ENCODE measurements at places on chromosomes 6 and 20.

GRCh38 chr6:166638573-166638964 is 11.5 kb upstream of the RPS6KA2 start:
- no peak for DNase-seq

DNA sequence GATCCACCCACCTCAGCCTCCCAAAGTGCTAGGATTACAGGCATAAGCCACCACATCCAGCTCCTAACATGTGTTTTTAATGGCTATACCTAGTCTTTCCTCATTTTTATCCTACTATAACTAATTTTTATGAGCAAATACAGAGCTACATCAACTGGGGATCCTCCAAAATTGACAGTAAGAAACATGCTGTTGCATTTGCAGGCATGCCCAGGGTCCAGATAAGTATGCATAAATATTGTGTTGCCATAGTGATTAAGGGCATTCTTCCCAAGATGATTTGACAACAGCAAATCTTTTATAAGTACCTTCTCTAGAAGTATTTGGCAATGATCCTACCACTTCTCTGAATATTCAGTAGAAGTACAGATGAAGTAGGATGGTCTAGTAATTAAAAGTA is 41.9 kb upstream of the MOXD1 start:
- no peak for DNase-seq

GRCh38 chr6:53048431-53049195 is 16.6 kb upstream of the FBXO9 start:
- DNase-seq: no peak

DNA sequence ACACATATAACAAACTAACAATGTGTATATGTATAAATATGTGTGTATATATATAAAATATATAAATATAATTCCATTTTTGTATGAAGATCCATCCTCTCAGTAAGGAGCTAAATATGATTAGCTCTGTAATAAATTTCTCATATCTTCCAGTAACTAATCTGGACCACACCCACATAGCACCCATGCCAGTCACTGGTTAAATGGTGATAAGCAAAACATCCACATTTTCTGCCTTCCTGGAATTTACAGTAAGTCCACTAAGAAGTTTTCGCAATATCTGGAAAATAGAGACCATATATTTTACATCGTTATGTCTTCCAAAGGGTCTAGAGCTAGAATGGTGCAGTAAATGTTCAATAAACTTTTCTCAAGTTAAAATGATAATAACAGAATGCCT is 151.5 kb upstream of the STMND1 start:
- DNase-seq: no peak

GRCh38 chr6:149999636-150000035 is 25.7 kb downstream of the RAET1L start:
- DNase-seq: no peak

DNA sequence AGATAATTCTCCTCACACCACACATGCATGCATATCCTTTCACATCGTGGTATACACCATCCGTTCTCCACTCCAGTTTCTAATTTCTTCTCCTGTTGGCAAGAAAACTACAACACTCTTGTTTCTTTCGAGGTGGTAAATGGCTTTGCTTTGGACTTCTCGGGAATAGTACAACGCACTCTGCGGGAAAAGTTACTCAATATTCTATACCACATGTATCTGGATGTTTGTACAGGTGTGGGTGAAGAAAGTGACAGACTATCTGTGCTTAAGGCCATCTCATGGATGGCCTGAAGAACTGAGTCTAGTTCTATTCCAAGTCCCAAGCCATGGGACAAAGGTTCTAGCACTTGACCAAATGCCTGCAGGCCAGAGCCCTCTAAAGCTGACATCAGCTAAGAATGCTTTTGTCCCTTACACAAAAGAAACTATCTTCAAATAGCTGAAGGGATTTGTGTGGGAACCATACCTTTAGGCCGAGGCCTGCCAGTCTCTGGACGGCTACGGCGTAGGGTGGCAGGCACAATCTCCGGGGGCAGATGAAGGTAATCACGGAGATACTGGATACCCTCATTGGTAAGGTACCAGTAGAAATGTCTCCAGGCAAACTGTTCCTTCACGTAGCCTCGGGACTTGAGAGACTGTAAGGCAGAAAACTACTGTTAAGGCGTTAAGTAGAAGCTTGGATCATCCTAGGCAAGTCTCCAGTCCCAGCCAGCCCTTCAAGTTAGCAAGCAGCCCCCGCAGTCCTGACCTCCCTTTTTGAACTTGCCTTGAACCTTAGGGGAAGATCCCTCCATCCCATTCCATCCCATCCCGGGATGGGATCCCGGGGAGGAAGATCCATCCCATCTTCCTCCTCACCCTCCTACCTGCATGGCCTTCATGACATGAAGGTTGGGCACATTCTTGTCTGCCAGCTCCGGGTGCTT is 1.4 kb downstream of the RPS10 start:
- DNase-seq: no peak

DNA sequence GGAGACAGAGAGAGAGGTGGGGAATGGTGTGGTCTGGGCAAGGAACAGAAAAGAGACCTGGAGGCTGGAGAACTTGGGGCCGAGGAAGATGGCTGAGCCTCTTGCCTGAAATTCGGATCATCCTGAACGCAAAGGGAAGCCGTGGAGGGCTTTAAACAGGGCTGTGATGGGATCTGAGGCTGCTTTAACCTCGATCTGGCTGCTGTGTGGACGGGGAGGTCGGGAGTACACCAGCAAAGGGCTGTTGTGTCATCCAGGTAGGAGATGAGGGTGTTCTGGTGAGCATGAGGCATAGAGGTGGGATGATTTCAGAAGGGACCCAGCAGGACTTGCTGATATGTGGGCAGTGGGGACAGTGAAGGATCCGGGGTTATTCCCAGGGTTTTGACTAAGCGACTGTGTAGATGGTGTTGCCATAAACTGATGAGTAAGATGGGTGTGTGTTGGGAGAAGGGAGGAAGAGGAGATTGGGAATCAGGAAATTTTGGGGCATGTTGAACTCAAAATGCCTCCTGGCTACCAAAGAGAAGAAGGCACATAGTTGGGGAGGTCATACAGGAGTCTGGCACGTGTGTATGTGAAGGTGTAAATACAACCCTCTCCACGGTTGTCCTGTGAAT is 158.5 kb downstream of the NFATC2 start:
- no peak for DNase-seq
